ENCODE measurements at places on chromosomes 12 and 14. TPM values are rescaled to one million over a fixed set of nuclear protein-coding genes. Genes with fewer than 3 reads are reported as not detected.

- no peak for DNase-seq
Measured at GRCh38 chr12:15555446-15555845, 233.1 kb downstream of the PTPRO start.

DNA sequence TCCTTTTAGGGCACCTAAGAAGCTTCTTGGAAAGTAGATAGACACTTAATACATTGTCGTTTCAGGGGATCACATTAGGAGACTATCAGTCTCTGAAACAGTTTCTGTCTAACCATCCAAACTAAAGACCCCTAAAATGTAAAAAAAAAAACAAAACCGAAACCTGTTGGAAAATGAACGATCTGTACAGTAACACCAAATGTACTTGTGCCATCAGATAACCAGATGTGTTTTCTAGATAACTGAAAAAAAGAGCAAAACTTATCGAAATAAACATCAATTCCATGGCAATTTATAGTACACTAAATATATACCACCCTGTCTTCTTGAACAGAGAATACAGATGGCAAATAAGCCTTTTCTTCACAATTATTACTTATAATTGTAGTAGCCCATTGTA, 2.1 kb downstream of the LDHB start:
- DNase-seq = no peak

- no peak for DNase-seq
Measured at GRCh38 chr14:91964724-91965123, 17.2 kb upstream of the FBLN5 start.

DNA sequence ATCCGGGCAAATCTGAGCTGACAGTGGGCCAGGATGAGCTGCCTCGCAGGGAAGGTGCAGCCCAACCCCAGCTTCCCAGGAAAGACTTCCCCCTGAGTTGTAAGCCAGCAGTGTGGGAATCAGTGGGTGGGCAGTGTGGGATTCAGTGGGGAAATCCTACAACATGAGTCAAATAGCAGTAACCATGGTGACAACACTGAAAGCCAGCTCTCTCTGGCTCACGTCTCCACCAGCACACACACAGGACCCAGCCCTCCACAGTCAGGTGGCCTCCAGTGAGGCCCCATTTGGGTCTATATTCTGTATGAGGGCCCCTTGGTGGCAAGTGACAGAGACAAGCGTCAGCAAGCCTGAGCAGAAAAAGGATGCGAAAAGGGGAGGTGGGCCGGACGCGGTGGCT, 6.0 kb upstream of the LGALS3 start:
- peak; percentile 32 for DNase-seq

The TROAP gene
- total RNA-seq = 1.2 TPM

DNA sequence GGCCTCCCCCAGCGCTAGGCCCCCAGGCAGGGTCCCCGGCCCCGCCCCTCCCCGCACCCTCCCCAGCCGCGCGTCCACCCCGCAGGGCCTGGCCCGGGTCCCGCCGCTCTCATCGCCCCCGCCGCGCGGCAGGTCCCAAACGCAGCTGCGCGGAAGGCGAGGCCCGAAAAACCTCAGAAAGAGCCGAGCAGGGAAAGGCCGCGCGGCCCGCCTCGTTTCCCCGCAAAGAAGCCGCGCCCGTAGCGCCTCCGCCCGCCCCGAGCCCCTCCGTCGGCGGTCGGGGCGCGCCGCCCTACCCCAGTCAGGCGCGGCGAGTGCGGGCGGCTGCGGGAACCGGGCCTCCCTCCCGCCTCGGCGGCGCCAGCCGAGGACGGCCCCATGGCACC, 324 bp downstream of the POLE start:
- no peak for DNase-seq
